Stimulated activated CD8-positive, alpha-beta memory T cell treated with anti-CD3 and anti-CD28 coated beads, Interleukin-4, amount 100 ng/mL, for 4 hours (primary cell): ENCODE measurements at places on chromosomes 1 and 21.
A peak's percentile ranks its signal among the peaks of the same experiment; 100 is the strongest.

GRCh38 chr1:151565502-151566189 lies 25.5 kb downstream of the TUFT1 start:
- no peak for DNase-seq

GRCh38 chr1:201692555-201693394 lies 136.2 kb upstream of the IPO9 start:
- DNase-seq = no peak

GRCh38 chr21:16363100-16363499 lies 633.3 kb downstream of the USP25 start:
- no peak for DNase-seq

DNA sequence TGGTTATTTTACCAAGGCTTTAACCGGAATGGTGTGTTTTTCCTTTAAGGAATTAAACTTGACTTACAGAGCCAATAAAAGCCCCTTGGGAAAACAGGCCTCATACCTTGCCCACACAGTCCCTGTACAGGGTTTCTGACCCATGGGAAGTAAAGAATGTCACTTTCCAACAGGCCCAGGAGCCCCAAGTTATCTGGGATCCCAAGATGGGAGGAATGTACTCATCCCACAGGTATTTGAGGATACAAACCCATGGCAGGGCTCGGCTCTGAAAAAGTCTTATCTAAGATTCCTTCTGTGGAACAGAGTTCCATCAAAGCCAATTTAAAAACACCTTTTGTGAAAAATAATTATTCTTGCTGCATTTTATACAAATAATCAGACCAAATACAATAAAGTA lies 15.3 kb upstream of the COX20 start:
- DNase-seq = no peak

DNA sequence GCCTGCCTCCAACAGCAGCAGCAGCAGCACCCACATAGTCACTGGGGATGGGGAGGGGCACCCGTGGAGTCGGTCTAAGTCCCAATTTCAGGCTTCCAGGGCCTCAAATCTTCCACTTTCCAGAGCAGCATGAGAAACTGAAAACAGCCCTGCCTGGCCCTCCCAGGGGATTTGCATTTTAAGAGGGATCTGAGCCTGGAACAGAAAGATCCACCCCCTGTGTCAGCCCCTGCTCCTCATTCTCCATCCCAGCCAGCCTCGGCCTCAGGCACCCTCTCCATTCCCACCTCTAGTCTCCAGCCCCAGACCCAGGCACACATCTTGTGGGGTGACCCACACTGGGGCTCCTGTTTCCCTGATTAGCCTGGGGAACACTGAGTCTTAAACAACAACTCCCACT lies 51.8 kb downstream of the FBXO2 start:
- no peak for DNase-seq

GRCh38 chr1:6984536-6984935 lies 199.3 kb downstream of the CAMTA1 start:
- DNase-seq = no peak

- no peak for DNase-seq
Observed at GRCh38 chr1:240946926-240947325, 335.0 kb upstream of the GREM2 start.

DNA sequence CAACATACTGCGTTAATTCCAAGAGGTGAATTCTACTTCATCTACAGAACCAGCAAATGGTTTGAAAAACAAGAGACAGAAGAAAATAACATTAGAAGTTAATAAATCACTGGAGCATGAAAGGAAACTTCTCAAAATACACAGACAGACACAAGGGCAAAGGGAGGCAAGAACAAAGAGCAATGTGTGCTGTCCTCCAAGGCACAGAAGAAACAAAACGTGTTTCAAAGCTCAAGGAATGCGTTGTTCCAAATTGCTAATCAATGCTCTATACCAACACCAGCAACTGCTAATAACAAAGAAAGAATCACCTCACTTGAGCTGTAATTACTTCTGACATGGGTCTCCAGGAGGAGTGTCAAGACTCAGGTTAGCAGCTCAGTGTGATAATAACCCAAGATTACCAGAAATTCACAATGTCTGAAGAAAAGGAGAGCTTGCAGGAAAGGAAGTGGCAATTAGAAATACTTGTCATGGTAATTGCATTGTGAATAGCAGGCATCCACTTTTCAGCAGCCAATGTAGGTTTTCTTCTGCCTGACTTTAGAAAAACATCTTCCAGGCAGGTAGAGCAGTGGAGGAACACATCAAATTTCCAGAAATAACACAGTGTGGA lies 175.4 kb downstream of the SEC16B start:
- no peak for DNase-seq

- no peak for DNase-seq
Observed at GRCh38 chr1:27527890-27528817, 38.2 kb upstream of the WASF2 start.

DNA sequence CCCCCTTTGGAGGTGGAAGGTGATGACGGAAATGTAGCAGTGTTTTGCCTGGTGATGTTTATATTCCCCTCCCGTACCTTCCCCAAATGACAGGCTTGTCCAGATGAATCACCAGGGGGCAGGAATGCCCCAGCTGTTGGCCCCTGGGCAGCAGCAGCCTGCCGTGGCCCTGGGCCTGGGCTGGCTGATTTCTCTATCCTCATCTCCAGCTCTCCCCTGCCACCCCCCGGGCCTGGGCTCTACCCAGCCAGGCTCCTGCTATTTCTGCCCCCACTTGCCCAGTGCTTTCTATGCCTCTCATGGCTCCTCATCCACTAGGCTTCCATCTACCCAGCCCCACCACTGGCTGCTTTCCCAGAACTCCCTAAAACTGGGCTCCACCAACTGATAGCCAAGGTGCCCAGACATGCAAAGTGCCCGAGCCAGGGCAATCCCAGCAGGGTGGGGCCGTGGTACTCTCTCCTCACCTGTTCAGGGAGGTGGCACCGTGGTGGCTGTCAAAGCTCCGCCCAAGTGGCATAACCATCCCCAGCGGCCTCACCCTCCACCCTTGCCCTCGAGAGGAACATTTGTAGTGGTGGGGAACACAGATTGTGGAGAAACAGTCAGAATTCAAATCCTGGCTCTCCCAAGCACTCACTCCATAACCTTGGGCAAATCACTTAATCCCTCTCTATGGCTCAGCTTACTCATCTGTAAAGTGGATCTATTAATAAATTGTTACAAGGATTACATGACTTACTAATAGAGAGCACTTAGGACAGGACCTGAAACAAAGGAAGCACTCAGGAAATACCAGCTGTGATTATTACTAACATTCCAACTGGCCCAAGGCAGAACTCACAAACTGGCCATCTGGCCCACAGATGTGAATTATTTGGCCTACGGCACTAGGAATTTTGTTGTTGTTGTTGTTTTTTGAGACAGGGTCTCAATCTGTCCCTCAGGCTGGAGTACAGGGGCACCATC lies 12.8 kb upstream of the ECE1 start:
- no peak for DNase-seq

DNA sequence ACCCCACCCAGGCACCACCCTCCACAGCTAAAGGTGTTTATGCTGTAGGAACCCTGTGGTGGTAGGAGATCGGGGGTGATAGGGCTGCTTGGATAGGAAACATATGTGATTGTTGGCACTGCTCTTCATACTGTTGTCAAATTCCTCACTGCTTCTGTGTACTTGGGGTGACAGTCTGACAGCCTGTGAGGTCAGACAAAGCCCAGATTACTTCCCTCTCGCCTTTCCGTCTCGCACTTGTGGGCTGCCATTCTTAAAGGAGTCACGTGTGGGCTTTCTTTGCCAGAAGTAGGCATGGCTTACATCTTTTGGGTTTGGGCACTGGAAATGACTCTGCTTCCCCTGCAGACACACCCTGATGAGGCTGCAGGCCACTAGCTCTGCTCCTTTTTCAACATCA lies 363.8 kb downstream of the DISC1 start:
- no peak for DNase-seq

- no peak for DNase-seq
Observed at GRCh38 chr21:20377250-20377649, 621.0 kb upstream of the NCAM2 start.

DNA sequence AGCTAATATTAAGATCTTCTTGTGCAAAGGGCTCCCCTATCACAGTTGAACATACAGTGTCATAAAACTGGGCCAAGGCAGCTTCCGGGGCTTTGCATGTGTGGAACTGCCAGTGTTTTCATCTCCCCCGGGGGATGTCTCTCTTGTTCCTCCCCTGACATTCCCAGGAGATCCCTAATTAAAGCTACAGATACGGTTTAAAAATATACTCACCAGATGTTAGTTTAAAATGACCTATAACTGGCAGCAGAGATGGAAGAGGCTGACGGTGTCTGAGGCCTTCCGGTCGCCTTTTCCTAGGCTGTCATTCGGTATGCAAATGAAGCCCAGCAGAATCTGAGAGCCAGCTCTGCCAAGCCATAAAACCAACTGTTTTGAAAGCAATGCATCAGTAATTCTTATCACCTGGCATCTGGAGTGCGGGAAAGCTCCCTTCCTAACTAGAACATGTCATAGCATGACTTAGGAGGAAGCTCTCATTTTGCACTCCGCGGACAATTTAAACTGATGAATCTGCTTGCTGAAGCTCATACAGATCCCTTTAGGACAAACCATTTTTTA lies 436.5 kb upstream of the VAMP3 start:
- no peak for DNase-seq

DNA sequence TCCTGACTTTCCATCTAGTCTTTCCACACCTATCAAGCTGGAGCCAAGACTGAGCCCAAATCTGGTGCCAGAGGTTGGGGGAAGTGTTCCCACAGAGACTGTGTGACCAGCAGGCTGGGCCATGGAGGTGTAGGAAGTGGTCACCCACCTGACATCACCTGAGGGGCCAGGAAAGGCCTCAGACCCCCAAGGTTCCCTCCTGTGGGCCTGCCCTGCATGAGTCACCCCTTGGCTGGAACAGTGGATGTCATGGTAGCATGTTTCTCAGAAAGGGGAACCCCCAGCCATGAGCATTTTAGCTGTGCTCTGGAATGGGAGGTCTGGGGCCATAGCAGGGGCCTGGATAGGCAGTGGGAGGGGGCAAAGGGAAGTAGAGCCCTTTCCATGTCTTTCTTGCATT lies 5.7 kb upstream of the TNFRSF8 start:
- no peak for DNase-seq

DNA sequence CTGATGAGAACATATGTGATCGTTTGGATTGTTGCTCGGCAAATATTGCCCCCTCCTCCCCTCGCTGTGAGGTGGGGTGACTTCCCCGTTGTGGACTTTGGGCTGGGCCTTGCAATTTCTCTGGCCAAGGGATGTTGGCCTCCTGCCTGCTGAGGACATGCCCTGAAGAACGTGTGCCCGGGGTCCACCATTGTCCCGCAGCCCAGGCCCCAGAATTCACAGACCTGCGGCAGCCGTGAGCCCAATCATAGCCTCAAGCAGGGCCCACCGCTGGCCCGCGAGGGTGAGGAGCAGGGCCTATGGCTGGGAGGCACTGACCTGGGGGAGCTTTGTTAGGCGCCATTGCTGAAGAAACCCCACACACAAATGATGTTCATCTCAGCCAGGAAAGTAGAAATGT lies 58.3 kb upstream of the ACTRT2 start:
- no peak for DNase-seq

DNA sequence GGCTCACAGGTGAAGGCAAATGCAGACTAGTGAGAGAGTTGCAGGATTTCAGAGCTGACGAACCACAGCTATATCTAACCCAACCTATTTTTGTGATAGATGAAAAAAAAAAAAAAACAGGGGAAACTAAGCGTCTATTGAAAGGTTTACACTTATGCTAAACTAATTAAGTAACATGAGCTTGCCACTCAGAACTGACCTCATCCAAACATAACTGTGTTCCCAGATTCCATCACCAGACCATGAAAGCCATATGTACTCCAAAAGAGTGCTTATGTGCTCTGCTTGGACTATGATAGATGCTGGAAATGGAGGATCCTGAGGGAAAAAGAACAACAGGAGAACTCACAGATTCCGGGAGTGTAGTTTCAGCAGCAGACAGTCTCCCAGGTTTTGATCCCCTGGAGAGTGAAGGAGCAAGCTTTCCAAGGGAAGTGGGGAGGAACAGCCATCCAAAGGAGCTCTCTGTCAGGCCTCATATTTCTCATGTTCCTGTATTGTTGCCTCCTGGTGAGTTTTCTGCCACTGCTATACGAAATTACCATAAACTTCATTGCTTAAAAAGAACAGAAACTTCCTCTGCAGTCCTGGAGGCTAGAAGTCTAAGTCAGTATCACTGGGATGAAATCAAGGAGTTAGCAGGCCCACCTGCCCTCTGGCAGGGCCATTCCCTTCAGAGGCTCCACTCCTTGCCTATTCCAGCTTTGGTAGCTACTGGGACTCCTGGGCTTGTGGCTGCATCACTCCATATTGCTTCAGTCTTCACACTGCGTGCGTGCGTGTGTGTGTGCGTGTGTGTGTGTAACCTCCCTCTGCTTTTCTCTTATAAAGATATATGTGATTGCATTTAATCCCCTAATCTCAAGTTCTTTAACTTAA lies 38.1 kb downstream of the NIBAN1 start:
- no peak for DNase-seq

GRCh38 chr1:233012021-233012420 lies 61.6 kb downstream of the NTPCR start:
- no peak for DNase-seq

GRCh38 chr1:179447489-179447888 lies 81.7 kb downstream of the AXDND1 start:
- DNase-seq = no peak

DNA sequence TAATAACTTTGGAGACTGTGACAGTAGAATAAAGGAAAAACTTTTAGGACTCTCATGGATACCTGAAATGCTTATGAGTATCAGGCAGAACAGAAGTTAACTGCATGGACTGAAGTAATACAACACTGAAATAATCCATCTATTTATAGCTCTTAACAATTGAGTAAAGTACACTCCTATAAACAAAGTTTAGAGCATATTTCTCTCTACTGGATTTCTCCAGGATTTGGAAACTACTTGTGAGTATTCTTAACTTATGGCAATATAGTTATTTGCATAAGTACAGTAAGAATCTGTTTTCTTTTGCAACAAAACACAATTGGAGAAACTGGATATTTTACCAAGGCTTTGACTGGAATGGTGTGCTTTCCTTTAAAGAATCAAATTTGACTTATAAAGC lies 9.9 kb upstream of the CD48 start:
- DNase-seq = no peak

- peak; percentile 28 for DNase-seq
Observed at GRCh38 chr1:1943834-1944570, 24.9 kb upstream of the TMEM52 start.

GRCh38 chr1:108125312-108126138 lies 74.6 kb downstream of the SLC25A24 start:
- DNase-seq = peak; percentile 24

GRCh38 chr1:11629184-11630016 lies 24.8 kb downstream of the FBXO2 start:
- no peak for DNase-seq

GRCh38 chr1:88812366-88812765 lies 79.0 kb downstream of the GTF2B start:
- no peak for DNase-seq
